ENCODE measurements at places on chromosomes 5 and 9.

DNA sequence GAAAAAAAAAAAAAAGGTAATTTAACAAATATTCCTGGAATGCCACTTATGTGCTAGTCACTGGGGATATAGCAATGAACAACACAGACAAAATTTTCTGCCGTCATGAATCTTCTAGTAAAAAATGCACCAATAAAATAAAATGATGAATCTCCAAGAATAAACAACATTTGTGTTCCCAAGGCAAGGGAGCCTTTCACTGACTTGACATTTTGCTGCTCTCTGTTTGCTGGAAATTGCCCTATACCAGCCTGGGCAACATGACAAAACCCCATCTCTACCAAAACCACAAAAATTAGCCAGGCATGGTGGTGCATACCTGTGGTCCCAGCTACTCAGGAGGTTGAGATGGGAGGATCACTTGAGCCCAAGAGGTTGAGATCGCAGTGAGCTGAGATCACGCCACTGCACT is 64.5 kb upstream of the ERBIN start:
- no peak for DNase-seq

DNA sequence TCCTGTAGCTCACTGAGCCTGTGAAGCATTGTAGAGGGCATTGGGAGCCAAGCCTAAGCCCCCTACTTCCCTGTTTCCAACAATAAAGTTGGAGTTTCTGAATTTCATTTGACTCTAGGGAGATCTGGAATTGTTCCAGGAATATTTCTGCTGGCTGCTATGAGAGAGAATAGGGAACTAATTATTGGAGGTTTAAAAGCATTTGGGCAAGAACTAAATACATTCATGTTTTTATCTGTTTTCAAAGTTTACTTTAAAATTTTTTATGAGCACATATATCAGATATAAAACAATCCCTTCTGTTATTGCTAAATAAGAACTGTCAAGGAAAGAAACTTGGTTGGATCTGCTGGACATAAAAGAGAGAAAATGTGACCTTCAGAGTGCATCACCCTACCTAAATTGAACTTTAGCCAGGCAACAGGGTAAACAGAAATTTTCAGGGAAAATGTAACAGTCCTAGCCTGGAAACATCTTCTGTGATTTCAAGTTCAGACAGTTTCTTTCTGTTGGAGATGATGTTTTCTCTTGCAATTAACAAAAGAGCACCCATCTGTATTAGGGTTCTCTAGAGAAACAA is 19.3 kb upstream of the LECT2 start:
- no peak for DNase-seq

DNA sequence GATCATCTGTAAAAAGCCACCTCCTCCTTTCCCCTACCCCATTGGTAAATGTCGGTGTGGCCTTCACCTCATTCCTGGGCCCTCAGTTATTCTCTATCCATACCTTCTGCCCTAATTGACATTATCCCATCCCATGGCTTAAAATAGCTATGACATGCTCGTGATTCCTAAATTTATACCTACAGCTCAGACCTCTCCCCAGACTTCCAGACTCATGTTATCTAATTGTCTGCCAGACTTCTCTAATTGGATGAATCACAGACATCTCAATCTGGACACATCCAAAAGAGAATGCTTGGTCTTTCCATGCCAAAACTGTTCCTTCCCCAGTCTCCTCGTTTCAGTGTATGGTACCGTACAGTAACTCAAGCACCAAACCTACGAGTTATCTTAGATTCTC is 113.0 kb upstream of the GPR151 start:
- no peak for DNase-seq

GRCh38 chr9:83154087-83154736 is 91.3 kb upstream of the RASEF start:
- DNase-seq, result no peak

DNA sequence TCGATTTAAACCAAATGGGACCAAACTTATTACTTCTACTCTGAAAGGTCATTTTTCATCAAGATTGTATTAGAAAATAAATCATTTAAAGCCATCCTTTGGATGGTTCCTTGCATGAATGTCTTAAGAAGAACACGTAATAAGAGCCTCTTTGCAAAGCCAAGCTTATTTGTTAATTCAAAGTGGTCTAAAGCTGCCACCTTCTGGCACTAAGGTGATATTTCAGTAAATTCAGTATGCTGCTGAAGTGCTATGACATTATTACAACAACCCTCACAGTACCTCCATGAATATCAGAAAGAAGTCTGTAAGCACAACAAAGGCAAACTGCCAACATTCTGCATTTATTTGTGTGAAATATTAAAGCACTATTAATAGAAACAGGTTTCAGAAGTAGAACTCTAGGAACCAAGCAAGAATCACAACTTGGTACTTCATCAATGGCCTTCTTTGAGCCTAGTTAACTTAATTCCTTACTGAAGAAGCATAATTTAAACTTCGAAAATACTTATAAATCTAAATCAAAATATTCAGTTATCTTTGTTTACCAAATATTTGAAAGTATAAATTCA is 53.1 kb upstream of the TYRP1 start:
- DNase-seq, result no peak

- no peak for DNase-seq
Observed at GRCh38 chr5:120771202-120771601, 307.1 kb downstream of the PRR16 start.

DNA sequence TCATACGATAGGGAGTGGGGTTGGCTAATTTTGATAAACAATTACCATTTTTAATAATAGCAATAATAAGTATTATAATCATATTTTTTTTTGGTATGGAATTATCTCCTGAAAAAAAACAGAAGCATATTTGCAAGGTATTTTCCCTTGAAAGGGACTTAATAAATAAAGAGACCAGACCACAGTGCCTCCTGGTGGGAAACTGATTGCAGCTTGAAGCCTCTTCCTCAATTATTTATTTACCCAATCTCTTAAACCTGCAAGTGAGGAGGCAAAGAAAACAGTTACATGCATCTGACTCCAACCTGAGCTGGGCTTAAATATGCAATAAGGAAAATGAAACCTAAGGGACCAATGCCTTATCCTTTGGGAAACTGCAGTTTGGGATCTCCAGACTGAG is 388.1 kb upstream of the ACO1 start:
- no peak for DNase-seq

DNA sequence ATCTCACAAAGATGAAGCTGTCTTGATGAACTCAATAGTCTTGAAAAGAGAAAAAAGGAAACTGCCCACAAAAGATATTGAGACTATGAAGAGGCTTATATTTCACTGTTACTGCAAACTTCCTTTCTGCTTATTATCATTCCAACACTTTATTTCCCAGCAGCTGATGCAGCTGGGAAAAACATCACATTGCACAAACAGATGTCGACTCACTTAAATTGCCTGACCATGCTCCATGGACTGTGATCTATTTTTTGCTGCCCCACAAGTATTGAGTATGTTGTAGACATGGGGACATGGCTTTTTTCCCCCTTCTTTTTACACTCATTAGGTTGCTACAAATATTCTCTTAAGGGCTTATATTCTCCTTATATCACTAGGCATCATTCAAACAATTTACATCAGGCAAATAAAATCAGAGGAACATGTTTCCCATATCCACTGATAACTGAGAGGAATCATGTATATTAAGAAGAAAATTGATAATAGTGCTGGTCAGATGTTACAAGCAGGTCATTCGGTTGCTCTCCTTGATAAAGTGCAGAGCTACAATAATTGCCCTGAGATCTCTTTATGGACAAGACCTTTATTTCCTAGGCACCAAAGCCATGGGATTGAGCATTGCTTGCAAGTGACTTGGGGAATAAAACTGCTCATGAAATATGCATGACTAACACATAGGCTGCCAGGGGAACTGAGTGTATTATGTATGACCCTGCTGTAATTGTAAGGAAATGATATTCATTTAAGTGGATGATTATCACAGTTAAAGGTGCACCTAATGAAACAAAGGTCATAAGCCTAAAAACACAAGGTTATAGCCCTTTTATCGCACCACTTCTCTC is 509.9 kb downstream of the ZNF608 start:
- no peak for DNase-seq

GRCh38 chr9:36551910-36552309 is 20.8 kb upstream of the MELK start:
- no peak for DNase-seq

- DNase-seq, result no peak
Observed at GRCh38 chr5:95284572-95285408, at the start of gene MCTP1. MCTP1 (minus strand) TSS chr5:95285094.

DNA sequence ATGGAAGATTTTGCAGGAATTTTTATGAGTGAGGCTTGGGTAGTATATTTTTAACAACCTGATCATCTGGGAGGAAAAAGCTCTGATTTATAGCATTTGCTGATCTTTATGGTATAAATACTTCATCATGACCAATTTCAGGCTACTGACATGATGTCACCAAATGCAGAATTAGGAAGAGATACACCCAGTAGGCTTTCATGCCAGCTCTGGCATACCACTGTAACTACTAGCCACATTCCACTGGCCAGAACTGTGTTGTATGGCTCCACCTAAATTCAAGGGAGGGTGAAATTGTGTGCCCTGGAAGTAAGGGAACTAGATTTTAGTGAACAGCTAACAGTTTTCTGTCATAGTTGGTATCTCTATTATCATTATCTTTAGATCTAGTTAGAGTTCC is 17.6 kb downstream of the AP3S1 start:
- DNase-seq, result no peak
